Hippocampal formation (tissue), 2 donors: ENCODE measurements at places on chromosomes 1 and 21.

DNA sequence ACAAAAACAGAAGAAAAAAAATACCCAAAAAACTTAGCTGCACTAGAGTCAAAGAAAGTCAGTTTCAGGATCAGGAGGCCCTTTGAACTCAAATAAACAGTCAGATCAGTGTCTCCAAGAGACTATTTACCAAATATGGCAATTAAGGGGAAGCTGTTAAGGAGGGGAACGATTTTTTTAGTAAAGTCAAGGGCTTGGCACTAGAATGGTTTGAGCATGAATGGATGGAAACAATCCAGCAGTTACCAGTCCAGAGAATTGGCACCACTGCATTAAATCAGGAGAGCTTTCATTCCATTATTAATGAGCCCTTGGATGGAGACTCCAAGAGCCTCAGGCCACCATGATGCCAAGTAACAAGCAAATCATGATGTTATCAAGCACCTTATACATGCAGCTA is 7.2 kb downstream of the TRAPPC3 start:
- no peak for DNase-seq

- DNase-seq, result no peak
These were observed 69.2 kb downstream of the FASLG start for GRCh38 chr1:172727956-172728603.

- DNase-seq, result peak; percentile 52
These were observed 43.1 kb downstream of the ATP2B4 start for GRCh38 chr1:203669739-203670138.

DNA sequence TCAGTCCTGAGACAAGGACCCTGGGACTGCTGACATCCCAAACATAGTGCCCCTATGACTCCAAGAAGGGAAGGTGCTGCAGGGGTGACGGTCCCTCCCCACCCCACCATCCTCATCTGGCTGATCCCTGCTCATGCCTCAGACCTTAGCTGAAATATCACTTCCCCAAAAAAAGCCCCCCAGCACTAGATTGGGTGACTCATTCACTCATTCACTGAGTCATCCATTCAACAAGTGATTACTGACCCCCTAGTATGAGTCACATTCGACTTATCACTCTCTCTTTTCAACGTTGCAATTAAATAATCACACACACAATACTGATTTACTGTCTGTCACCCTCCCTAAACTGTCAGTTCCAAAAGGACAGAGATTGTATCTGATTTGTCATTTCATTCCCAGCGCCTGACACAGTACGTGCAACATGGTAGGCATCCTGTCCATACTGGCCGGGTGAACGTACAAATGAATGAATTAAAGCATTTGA is 48.6 kb downstream of the HIVEP3 start:
- no peak for DNase-seq

GRCh38 chr1:114128293-114128692 is 25.4 kb downstream of the SYT6 start:
- DNase-seq, result no peak

- no peak for DNase-seq
These were observed 9.7 kb upstream of the NASP start for GRCh38 chr1:45574105-45574626.

DNA sequence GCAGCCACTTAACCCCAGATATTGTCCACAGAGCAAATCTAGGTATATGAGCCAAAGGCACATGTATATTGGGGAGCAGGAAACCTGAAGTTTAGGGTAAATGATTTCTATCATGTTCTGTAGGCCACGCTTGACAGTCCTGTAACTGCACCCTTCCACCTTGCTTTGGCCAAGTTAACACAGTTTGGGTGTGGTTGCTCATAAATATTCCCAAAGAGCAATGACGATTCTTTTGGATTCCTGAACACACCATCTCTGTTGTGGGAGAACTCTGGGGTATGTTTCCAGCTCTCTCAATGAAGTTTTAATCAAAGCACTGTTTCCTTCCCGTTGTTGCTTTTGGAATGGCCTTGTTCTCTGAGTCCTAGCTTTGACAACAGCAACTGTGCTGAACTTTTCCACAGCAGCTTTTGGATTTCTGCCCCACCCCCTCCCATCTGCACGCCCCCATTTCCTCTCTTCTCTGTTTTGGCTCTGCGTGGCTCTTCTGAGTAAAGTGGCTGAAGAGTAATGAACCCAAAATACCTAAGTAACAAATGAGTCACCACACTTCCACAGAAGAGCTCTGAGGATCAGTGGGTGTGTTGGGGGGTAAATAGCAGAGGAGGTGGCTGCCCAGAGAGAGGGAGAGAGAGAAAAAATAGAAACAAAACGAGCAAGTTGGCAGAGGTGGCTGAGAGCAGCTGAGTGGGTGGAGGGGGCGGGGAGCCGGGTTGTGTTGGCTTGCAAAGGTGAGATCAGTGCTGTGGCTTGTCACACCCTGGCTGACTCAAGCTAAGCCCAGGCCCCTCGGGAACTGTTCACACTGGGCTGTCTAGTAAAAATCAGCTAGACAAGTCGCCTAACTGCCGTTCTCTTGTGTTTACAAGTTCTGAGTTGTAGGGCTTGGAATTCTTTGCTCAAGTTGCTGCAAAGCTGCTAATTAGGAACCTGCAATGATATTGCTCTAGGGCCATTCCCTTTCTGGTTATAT is 26.9 kb upstream of the RAP1A start:
- DNase-seq, result no peak

DNA sequence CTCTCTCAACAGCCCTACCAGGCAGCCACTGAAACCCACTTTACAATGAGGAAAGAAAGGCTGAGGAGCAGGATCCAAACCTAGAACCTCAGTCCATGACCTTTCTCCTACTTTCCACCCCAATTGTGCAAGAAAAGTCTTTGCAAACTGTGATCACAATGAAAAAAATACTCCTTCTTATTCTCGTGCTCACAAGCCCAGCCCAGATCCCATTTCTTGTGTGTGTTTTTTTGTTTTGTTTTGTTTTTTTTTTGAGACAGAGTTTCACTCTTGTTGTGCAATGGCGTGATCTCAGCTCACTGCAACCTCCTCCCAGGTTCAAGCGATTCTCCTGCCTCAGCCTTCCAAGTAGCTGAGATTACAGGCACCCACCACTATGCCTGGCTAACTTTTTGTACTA is 97.7 kb downstream of the CRYAA start:
- DNase-seq, result no peak

- no peak for DNase-seq
These were observed 29.0 kb upstream of the TMEM51 start for GRCh38 chr1:15124362-15125100.

DNA sequence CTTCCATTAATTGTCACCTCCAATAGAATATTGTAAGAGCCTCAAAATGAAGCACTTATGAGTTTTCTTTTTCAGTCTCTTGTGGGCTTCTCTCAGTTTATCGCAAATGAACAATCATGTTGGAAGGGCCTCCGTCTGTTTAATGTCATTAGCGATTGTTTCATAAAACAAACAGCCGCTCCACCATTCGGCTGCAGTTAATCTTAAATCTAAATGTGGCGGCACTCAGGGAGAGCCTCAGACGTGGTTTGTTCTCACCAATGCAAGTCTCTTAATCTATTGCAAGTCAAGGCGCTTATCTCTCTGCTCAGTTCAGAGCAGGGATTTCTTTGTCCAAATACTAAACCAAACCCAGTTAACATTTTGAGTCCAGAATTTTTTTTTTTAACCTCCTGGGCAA is 34.9 kb upstream of the ESRRG start:
- no peak for DNase-seq

- no peak for DNase-seq
These were observed 47.7 kb downstream of the CXADR start for GRCh38 chr21:17560377-17561025.

DNA sequence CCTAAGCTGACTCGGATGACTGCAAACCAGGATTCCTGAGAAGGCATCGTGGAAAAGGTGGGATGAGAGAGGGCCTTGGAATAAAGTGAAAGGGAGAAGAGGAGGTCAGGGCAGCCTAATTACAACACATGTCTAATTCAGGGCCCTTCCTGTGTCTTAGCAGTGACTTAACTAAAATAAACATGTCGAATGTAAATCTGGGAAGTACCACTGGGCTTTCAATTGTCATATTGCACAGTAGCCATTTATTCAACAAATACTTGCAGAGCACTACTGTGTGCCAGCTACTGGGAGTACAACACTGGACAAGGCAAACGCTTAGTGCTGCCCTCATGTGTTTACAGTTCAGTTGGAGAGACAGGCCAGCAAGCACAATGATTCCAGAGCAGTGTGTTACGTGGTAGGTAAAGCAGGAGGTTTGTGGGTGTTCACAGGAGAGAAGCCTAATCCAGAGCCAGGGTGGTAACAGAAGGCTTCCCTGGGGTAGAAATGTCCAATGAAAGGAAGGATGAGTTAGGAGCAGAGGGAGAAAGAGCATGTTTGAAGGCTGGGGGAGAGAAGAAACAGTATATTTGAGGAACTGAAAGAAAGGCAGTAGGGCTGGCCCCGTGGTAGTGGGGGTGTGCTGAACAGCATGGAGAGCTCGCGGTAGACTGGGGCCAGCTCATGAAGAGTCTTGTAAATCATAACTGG is 38.0 kb upstream of the RASAL2 start:
- no peak for DNase-seq

- DNase-seq, result no peak
These were observed 202.6 kb downstream of the NFIA start for GRCh38 chr1:61284936-61285335.

GRCh38 chr1:24162201-24162600 is 19.3 kb upstream of the IL22RA1 start:
- no peak for DNase-seq

DNA sequence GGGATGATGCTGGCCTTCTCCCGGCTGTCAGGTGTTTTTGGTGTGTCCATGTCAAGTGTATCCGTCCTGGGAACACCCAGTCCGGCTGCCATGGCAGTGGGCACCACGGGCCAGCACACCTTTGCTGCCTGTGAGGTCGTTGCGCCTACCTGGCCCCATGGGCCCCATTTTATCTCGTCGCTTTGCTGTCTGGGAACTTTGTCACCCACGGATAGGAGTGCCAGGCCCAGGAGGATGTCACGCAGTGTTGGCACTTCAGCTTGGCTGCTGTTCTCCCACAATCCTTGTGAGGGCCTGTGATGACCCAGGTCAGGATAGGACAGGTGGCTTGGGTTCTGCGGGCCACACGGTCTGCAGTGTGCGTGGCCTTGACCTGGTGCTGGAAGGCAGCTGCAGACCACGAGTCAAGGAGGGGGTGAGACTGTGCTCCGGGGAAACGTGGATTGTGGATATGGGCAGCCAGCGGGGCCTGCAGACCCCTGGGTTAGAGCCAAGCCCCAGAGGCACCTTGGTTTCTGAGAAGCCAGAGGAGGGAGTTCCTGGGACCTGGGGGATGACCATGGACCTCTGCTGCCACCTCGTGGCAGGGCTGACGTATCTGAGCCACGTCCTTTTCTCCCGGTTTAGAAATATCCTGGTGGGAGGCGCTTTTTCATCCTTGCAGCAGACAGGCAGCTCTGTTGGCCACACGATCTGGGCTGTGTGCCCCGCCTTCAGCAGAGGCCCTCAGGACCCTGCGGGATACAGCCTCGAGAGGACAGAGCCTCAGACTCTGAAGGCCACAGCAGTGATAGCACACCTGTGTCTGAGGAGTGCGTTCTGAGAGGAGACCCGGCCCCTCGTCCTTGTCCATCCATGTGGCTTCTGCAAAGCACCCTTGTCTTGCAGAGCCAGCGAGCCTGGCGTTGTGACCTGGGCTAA is 161.1 kb upstream of the COL6A1 start:
- DNase-seq, result peak; percentile 80

DNA sequence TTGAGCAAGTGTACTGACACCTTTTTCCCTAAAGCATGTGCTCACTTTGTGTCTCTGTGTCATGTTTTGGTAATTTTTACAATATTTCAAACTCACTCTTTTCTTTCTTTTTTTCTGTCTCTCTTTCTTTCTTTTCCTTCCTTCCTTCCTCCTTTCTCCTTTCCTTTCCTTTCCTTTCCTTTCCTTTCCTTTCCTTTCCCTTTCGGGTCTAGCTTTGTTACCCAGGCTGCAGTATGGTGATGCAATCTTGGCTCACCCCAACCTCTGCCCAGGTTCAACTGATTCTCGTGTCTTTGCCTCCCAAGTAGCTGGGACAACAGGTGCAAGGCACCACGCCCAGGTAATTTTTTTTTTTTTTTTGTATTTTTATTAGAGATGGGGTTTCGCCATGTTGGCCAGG is 60.4 kb upstream of the TINAGL1 start:
- DNase-seq, result no peak

DNA sequence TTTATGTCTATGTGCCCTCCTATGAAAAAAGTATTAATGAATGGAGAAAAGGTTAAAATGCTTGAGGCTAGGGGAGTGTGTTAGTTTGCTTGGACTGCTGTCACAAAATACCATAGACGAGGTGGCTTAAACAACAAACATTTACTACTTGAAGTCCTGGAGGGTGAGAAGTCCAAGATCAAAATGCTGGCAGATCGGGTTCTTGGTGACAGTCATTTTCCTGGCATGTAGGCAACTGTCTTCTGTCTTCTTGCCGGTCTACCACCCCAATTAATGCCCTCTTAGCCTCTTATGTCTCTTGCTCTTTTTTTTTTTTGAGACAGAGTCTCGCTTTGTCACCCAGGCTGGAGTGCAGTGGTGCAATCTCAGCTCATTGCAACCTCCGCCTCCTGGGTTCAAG is 15.0 kb downstream of the ARID1A start:
- DNase-seq, result no peak

GRCh38 chr1:180237869-180238476 is 7.9 kb downstream of the LHX4 start:
- no peak for DNase-seq

GRCh38 chr1:25662061-25662460 is 45.5 kb downstream of the MAN1C1 start:
- DNase-seq, result no peak

DNA sequence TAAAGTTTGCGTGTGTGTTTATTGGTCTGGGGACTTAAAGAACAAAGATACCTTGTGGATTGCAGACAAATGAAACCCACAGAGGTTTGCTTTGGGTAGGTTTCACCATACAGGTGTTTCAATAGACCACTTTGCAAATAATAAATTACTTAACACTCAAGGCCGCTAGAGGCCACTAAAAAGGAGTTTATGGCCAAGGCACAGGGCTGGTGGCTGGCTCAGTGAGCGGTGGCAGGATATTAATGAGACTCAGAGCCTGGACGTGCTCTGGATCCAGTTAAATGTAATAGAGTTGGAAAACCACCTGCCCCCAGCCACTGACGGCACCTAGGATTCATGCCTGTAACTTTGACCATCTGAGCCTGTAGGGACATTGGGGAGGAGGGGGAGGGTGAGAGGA is 44.5 kb downstream of the LRRC38 start:
- no peak for DNase-seq

DNA sequence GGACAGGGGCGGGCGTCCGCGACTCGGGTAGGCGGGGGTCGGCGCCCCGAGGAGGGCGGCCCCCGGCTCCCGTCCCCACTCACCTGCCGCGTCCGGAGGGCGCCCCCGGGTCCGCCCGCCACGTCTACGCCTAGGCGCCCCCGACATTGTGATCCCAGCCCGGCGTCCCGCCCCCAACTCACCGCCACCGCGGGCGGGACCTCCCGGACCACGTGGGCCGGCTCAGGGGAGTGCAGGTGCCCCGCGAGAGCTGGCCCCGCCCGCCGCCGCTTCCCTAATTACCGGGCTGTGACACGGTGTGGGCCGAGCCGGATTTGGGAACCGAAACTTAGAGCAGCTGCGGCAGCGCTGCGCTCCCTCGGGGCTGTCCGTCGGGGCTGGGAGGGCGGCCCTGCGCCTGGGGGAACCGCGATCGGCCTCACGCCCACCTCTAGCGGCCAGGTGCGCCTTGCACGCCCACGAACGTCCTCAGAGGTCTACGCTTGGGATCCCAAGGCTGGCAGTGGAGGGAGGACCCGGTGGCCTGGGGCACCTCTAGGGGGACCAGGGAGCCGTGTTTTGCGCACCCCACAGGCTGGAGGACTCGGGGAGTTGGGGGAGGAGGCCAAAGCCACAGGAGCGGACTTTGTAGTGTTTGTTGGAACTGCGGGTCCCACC is 521 bp upstream of the NADK start:
- no peak for DNase-seq
